Mucosa of gallbladder (tissue), 1 donor: ENCODE measurements at places on chromosomes 4 and X.

DNA sequence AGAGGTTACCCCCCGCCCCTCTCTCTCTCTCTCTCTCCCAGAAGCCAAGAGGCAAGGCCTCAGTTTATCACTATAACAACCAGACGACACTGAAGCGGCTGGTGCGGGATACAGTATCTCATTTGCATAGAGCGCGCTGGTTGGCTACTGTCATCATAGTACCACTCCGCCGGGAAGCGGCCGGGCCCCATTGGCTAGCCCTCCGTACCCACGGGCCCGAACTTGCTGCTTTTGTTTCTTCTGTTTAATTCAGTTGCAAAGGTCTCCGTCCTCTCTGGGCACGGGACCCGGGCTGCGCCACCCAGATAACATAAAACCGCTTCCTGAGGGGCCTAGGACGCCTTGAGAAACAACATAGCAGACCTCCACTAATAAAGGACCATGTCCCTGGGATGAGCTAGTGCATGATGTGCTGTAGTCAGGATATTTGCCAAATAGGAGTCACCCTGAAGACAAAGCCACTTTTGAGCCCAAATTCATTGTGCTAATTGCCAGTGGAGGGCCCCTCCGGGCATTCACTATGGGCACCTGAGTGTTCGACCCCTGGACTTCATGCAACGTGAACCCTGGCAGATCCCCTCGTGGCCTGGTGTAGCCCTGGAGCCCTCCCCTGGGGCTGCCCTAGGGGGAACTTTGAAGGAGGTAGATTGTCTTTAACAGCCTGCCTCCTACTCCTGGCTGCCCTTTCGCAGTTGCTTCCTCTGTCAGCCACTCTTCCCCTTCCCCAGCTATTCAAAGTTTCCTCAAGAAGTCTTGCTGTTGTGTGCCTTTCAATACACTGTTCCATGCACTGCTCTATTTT lies at the start of gene PCYT1B:
TSS of gene PCYT1B (minus strand) at position 91 of the 802 bp plus-strand sequence. CDS start 242 bp downstream, outside the sequence.
- DNase-seq = peak; percentile 51

- DNase-seq = no peak
Observed at GRCh38 chr4:88223516-88223915, 60.8 kb downstream of the PPM1K start.

GRCh38 chrX:14015941-14016340 lies 13.8 kb downstream of the GEMIN8 start:
- no peak for DNase-seq

DNA sequence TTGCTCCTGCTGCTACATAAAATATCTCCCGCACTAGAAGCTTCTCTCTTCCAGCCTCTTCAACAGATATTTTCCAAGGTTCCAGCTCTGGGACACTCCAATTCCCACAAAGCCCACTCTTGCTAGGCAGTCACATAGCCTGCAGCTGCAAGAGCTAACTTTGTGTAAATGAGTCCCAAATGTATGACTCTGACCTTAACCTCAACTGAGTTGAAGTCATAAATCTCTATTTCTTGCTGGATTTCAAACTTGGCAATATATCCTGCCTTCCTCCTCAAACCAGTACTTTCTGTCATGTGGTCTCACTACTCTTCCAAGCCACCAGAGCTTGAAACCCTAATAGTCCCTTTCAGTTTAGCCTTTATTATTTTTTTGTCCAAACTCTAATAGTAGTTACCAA lies 315.4 kb upstream of the GRIA3 start:
- no peak for DNase-seq

DNA sequence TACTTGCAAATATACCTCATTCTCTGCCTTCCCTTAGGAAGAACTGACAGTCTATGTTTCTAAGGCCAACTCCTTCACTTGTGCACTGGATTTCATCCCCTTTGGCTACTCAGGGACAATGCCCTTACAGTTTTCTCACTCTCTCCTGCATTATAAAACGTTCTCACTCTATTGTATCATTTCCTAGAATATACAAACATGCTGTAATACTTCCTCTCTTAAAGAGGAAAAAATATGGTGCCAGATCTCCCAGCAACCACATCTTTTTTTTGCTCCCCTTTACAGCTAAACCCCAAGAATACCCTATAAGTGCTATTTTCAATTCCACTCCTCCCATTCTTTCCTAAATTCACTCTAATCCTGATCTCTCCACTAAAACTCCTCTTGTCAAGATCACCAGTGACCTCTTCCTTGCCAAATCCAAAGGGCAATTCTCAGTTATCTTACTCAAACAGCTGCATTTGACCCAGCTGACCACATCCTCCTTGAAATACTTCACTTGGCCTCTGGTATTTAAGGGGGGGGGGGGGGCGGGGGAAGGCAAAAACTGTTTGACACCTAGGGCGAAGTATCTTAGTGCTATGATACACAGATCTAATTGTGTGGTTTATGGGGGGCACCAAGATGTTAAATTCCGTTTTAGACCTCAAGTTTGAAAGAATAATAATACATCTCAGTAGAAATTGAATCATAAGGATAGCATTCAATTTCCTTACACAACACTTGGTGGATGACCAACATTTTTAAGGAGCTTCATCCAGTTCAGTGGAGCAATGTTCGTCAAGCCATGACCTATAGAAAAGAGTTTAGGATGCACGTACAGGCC lies 1.6 kb downstream of the RCHY1 start:
- DNase-seq = no peak
